ENCODE measurements at places on chromosomes 7 and 10. TPM values are rescaled to one million over a fixed set of nuclear protein-coding genes. Genes with fewer than 3 reads are reported as not detected.
A peak's percentile ranks its signal among the peaks of the same experiment; 100 is the strongest.

DNA sequence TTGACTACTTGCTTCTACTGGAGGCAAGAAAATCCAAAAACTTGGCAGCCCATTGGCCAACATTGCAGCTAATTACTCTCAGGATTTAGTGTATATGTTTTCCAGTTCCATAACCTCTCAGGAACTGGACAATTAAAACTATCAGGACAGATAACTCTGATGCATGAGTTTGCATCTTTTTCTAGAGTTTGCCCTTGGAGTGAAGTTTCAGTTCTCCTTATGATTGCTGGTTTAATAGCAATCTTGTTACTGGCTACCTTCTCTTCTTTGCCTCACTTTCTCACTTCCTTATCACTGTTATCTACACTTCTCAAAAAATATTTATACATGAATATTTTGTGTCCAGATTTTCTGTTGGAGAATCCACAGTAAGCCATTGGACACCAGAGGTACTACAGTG is 735.9 kb downstream of the PCDH15 start:
- no peak for DNase-seq

OR13A1 gene
- not detected for total RNA-seq

DNA sequence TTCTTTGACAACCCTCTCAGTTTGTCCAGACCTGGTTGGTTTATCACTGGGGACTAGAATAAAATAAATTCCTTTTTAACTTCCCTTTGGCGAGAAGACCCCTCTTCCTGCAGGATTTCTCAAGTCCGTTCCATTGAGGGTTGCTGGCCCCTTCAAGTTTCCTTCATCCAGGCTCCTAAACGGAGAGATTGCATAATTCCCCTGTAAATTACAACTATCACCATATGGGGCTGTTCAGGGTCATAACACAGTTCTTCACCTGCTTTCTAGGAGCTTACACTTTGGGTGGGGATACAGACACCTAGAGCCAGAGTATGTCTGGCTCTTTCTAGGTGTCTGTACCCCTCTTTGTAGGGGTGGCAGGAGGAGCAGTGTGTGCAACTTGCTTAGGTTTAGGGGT is 3.3 kb upstream of the COPS6 start:
- no peak for DNase-seq

KCND2 gene
- total RNA-seq, result 0.66 TPM

GRCh38 chr7:134046594-134047128 is 80.5 kb upstream of the LRGUK start:
- DNase-seq, result no peak

- no peak for DNase-seq
Observed at GRCh38 chr7:16135658-16136057, 285.7 kb downstream of the CRPPA start.

DNA sequence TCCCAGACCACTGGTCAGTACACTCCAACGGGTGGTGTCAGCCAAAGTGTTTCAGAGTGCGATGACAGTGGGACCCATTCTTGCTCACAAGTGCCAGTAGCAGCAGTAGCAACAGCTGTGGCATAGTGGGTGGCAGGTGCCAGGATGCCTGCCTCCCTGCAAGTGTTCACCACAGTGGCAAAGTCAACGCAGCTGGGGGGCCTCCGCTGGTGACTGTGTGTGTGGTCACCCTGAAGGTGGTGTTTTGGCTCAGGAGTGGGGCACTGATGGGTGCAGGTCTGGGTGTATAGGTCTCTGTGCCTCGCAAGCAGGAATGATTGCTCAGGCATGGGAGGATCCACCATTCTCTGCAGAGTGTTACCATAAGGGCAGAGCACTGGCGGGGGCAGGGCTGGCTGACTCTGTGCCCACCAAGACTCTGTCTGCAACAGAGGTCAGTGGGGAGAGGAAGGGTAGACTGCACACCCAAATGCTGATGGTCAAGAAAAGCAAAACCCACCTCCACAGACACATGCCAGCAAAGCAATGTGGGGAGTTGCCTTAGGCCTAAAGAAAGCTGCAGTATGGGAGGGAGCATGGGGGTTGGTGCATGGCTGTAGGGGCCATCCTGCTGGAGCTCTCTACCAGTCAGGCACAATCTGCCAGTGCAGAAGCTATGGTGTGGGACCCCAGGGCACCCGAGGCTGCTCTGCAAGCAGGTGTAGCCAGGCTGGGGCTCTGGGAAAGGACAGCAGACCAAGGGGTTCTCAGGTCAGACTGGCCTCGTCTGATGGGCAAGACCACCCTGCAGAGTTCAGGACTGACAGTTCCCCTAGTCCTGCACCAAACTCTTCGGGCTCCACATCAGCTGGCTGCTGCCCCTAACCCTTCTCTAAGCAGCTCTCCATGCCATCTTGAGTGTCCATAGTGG is 368.1 kb downstream of the CTNNA3 start:
- DNase-seq, result no peak

POLR2J3 gene
- 26.7 TPM for total RNA-seq

- no peak for DNase-seq
Observed at GRCh38 chr7:11727864-11728263, 104.1 kb downstream of the THSD7A start.

DNA sequence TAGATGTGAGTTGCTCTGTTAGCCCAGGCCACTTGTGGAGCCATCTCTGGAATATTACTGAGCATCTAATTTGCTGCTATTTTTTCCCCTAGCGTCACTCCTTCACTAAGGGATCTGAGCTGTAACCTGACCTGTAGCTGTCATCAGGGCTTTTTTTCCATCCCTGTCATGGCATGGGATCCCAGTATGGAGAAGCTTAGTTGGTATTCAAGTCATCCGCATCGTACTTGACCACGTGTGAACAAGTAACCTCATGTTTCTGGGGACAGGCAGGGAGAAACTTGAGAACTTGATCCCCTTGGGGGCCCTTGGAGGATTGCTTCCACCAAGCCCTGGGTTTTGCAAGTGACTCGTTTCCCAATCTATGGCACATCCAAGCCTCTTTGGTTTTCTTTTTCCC is 474.4 kb upstream of the GALNT17 start:
- DNase-seq, result no peak

DNA sequence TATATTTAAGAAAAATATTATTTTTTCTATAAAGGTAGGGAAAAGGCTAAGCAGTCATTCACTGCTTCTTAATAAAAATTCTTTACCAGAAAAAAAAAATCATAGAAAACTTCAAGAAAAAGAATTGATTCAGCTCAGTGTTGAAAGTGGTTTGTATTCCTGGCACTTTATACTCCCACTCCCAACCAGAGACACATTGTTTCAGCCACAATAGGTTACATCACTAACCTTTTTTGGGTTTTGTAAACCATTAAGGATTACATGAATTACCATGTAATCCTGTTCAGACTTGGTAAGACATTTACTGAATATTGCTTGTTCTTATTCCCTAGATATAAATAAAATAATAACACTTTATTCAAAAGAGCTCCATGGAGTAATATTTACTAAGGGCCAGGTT is 46.6 kb downstream of the MINPP1 start:
- no peak for DNase-seq

GRCh38 chr7:134910968-134911367 is 75.3 kb upstream of the AGBL3 start:
- DNase-seq, result no peak

TAS2R41 gene
- not detected for total RNA-seq

DNA sequence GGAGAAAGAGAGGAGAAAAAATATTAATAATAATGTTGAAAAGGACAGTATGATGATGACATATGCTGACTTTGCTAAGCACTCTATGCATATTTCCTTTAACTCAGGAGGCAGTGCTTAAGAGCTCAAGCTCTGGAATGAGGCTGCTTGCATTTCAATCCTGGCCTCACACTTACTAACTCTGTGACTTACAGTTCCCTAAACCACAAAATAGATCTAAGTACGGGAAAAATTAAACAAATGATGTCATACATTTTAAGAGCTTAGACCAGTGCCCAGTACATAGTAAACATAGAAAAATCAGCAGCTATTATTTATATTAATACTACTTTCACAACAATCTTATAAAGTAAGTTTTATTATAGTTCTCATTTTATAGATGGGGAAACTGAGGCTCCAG is 61.3 kb downstream of the GFRA1 start:
- no peak for DNase-seq

TLX1 gene
- total RNA-seq, result not detected

DNA sequence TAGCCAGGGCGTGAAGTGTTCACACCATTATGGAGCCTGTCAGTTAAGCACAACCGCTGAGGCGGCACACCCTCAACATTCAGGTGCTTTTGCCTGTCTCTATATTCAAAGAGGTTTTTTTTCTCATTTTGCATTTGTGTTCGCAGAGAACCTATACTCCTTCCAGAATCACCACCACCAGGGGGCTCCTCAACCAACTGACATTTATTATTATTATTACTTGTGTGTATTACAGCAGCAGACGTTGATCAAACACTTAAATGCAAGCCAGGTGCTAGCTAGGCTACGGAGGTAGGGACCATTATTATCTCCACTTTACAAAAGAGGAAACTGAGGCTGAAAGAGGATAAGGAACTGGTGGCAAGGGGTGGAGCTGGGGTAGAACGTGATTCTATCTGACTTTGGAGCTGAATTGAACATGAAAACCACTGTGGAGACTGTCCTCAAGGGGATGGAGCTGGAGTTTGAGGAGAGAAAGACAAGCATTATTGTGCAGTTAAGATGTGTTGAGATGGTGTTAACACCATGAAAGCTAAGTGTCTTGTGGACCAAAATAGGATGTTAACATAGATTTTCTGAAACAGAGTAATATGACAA is 133.8 kb upstream of the PLXNA4 start:
- DNase-seq, result peak; percentile 52

DNA sequence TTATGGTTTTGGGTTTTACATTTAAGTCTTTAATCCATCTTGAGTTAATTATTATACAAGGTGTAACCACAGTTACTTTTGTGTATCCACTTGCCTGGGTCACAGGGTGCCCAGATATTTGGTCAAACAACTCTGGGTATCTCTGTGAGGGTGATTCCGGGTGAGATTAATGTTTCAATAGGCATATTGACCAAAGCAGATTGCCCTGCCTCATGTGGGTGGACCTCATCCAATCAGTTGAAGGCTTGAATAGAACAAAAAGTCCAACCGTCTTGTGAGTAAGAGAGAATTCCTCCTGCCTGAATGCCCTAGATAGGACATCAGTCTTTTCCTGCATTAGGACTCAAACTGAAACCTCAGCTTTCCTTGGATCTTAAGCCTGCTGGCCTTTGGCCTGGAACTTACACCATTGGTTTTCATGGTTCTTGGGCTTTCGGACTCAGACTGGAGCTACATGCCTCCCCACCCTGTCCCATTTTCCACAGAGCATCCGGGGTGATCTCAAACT is 68.9 kb upstream of the ST8SIA6 start:
- no peak for DNase-seq

GRCh38 chr10:116274064-116274904 is 1.3 kb upstream of the GFRA1 start:
- peak; percentile 27 for DNase-seq

DNA sequence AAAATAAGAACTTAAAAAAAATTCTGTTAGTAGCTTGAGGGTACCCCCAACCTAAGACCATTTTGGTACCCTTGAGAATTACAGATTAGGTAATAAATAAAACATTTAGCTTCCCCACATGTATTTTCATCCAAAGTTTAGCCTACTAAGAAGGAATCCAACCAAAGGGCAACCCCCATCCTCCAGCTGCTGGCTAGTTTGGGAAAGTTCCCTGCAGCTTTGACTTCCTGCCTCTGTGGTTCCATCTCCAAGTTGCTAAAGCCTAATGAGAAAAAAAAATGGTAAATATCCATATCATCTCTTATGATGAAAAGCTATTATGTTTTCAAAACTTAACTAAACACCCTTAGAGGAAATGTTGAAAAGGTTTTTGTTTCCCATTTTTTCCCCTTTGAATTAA is 547.2 kb downstream of the ANKRD7 start:
- no peak for DNase-seq
